ENCODE measurements at places on chromosomes 12 and 14. TPM values are rescaled to one million over a fixed set of nuclear protein-coding genes. Genes with fewer than 3 reads are reported as not detected.

KCNH5 gene
- polyA plus RNA-seq, result not detected

SLCO1B3 gene
- polyA plus RNA-seq, result not detected

INSM2 gene
- not detected for polyA plus RNA-seq

NR1H4 gene
- polyA plus RNA-seq, result not detected

PCNX4 gene
- 17.5 TPM for polyA plus RNA-seq

WNT1 gene
- 0.19 TPM for polyA plus RNA-seq

LRRC9 gene
- polyA plus RNA-seq, result not detected

BEST3 gene
- not detected for polyA plus RNA-seq

TPH2 gene
- not detected for polyA plus RNA-seq

FIGNL2 gene
- polyA plus RNA-seq, result not detected

EIF2B2 gene
- polyA plus RNA-seq, result 29.2 TPM

L2HGDH gene
- 2.0 TPM for polyA plus RNA-seq

TIGAR gene
- 5.2 TPM for polyA plus RNA-seq

STAC3 gene
- polyA plus RNA-seq, result 2.4 TPM

CIPC gene
- polyA plus RNA-seq, result 14.7 TPM

NAA30 gene
- polyA plus RNA-seq, result 11.6 TPM

CLMN gene
- 8.2 TPM for polyA plus RNA-seq

SLC16A7 gene
- polyA plus RNA-seq, result 13.8 TPM

KERA gene
- polyA plus RNA-seq, result not detected

PLEKHD1 gene
- polyA plus RNA-seq, result 0.11 TPM

Data from IgD-negative memory B cell (primary cell).